Left colon (tissue), 2 donors: ENCODE measurements at places on chromosomes 3 and 15.

GRCh38 chr3:9088441-9089353, 125.4 kb upstream of the RAD18 start:
- DNase-seq: no peak

- DNase-seq: no peak
Observed at GRCh38 chr15:66164788-66165187, 88.8 kb downstream of the MEGF11 start.

GRCh38 chr15:56754772-56755370, 21.6 kb upstream of the ZNF280D start:
- DNase-seq: no peak

- no peak for DNase-seq
Observed at GRCh38 chr3:114143817-114144216, 35.0 kb downstream of the DRD3 start.

GRCh38 chr3:11096266-11097139, 57.8 kb upstream of the HRH1 start:
- peak; percentile 54 for DNase-seq

- DNase-seq: peak; percentile 27
Observed at GRCh38 chr3:141796889-141797781, 33.9 kb downstream of the GRK7 start.

- DNase-seq: no peak
Observed at GRCh38 chr3:1374471-1374870, 281.6 kb downstream of the CNTN6 start.

- DNase-seq: no peak
Observed at GRCh38 chr3:197331131-197331530, 32.7 kb upstream of the DLG1 start.

- no peak for DNase-seq
Observed at GRCh38 chr15:101406526-101407195, 82.8 kb downstream of the PCSK6 start.

DNA sequence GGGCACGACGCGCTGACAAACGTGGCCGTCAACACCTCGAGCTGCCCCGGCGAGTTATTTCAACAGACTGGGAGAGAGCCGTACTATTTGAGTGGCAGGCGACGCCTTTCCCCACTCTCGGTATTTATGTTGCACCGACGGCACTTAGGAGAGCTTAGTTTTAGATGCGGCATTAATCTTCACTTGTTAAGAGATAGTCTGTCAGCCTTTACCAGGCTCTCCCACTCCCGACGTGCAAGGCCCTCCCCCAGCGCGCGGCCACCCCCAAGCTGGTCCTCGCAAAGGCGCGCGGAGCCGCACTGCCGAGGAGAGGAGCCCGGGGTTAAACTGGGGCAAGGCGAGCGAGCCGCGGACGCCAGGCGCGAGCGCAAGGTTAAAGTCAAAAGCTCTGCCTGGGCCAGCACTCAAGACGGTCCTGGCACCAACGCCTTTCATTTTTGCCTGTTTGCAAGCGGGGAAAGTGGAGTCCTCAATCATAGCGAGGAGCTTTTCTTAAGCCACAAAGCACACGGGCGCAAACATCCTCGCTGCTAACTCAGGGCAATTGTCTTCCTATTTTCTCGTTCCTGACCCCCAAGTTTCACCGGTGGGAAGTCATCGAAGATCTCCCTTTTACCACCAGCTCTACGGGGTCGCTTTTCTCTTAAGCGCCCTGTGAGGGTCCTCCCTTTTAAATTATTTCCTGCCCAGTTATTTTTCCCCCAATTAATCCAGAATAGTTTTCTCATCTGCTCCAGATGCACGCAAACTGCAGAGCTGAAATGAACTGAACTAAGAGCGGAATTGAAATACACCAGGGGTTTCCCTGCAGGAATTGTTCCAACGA, 86.6 kb downstream of the NR2F2 start:
- no peak for DNase-seq

DNA sequence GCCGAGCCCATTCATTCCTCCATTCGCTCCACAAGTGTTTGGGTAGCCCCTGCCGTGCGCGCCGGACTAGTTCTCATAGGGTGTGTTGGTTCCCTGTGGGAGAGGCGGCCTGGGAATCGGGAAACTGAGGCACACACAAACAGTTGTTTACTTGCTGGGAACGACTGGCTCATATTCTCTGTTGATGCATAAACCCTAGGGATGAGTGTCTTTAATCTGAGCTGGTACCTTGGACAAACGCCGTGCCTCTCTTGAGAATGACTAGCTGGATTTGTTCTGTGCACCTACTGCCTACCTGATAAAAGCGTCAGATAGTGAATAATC, 737 bp downstream of the DNAJA4 start:
- DNase-seq: no peak

DNA sequence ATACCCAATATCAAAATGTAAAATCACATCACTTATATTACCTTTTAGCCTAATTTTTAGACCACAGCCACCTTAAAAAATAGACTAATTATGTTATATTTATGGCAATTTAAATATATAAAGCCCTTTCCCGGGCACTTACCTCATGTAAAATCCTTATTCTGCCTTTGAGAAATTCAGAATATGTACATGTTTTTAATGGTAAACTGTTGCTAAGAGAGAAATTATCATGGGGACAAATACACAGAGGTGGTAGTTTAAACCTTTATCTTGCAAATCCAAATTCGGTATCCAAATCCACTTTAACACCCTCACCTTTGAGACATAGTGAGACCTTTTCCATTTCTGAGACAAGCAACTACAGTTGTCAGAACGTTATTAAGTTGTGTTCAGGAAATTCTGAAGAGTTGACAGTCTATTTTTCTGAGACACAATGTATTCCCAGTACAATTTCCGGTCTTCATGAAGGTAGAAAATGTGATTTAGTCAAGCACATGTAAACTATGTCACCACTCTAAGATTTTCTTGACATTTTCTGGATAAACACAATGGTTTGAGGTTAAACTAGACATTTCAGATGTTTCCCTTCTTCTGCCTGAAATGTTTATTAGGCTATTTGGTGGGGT, 10.6 kb upstream of the VGLL3 start:
- DNase-seq: no peak

- DNase-seq: no peak
Observed at GRCh38 chr3:177742273-177742672, 545.0 kb upstream of the TBL1XR1 start.

GRCh38 chr3:186152361-186152798, 43.5 kb upstream of the ETV5 start:
- DNase-seq: no peak

GRCh38 chr3:106206146-106206545, 337.3 kb upstream of the CBLB start:
- DNase-seq: no peak

DNA sequence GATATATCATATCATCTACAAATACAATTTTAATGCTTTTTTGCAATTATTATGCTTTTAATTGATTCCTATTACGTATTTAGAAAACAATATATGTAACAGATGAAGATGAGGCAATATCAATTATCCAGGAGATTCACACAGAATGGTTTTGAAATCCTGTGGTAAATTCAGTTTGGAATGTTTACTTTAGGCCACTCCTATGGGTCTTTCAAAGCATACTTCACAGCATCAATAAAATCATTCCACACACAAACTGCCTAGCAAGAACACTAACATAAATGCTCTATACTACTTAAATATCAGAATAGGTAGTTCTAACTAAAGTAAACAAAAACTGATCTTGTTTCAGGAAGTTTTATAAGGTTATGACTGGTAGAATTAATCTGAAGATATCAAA, 90.5 kb downstream of the FAM227B start:
- DNase-seq: no peak

DNA sequence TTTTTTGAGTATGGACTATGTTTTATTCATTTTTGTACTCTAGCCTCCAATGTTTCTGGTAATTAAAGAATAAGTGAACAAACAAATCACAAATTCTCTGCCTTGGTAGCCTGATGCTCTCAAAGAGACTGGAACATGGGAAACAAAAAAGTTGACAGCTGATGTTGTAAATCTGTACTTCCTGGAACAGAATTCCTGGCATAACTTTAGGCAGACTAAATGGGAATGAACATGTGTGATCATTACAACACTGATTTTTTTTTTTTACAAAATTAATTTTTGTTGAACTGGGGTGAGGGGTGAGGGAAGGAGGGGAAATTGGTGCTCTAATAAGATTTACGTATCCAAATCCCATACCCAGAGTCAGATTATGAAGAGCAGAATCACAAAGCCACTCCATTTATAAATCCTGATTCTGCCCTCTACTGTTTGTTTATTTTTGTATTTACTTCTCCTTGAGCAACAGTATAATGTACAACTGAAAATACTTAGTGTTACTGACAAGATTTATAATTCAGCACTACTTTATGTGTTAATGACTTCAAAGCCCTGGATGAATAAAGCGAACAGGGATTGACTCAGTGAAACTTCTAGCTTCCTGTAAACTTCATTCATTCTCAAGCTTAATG, 165.0 kb downstream of the FRMD5 start:
- DNase-seq: no peak

GRCh38 chr15:90691982-90692773, 25.0 kb upstream of the BLM start:
- DNase-seq: no peak

GRCh38 chr15:43244092-43244491, 22.6 kb downstream of the TGM5 start:
- no peak for DNase-seq

DNA sequence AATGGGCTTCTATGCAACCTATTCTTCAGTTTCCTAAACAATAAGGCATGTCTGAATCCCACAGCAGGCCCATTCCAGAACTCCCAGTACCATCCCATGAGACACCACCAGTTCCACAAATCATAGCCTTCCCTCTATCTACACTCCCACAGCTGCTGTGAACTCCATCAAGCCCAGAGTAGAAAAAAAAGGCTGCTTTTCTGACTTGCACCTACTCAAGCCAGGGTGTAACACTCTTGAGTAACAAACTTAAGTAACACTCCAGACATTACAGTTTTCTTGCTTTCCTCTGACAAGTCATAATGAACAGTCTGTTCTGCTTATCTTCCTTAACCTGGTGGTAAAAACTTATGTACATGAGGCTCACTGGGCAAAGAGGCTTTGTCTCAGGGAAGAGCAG, 283.1 kb downstream of the NFKBIZ start:
- DNase-seq: no peak

- DNase-seq: no peak
Observed at GRCh38 chr15:92011611-92012367, 158.3 kb downstream of the SLCO3A1 start.

GRCh38 chr15:68415501-68416157, 16.3 kb downstream of the ITGA11 start:
- DNase-seq: no peak

- DNase-seq: peak; percentile 20
Observed at GRCh38 chr15:58038426-58039078, 27.0 kb downstream of the ALDH1A2 start.

DNA sequence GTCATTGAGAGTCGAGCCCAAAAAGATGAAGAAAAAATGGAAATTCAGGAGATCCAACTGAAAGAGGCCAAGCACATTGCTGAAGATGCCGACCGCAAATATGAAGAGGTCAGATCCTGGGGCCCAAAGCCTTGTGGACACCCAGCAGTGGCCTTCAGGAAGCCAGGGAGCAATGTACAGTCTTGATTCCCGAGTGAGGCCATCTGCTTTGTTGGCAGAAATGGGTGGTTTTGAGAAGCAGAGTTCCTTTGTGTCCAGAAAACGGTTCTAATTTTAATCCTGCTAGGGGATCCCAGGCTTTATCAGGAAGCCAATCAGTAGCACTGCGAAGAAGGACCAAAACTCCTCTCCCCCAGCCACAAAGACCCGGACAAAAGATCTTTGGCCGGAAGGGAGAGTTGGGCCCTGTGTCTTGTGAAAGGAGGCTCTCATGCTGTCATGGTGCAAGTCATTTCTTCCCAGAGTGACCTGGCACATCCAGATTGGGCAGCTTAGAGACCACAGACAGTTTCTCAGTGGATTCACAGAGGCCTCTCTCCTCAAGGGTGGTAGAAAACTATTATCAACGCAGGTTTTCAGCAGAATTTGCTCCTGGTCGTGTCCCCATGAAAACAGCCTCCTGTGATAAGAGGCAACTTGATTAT, 17.1 kb downstream of the TPM1 start:
- DNase-seq: no peak

DNA sequence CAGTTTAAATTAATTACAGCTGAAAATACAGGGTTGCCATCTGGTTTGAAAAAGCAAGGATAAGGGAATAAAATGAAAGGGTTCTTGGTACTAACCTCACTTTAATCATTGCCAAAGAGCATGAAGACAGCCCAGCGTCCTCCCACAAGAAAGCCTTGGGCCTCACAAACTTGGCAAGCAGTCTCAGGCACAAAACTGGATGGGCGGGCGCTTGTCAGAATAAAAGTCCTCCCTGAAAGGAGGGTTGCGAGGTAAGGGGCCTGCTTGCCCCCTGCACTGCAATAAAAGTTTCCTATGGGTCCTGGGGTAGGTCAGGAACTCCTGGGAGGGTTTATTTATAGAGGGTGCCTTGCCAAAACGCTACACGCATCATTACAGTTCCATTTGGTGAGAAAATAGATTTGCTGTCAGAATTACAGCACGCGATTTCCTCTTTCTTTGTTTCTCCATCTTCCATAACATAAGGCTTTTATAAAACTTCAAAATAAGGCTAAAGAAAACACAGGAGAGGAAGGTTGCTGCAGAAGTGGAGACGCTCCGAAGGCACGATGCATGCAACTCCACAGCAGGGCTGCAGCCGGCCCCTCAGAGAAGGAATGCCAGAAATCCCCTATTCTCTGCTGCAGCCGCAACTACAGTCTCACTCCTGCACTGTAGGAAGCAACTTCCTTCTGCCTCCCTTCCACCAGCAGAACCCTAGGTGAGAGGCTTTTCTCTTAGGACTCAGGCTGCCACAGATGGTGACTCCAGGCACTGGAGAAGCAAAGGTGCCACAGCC, 61.3 kb downstream of the VGLL4 start:
- peak; percentile 72 for DNase-seq

DNA sequence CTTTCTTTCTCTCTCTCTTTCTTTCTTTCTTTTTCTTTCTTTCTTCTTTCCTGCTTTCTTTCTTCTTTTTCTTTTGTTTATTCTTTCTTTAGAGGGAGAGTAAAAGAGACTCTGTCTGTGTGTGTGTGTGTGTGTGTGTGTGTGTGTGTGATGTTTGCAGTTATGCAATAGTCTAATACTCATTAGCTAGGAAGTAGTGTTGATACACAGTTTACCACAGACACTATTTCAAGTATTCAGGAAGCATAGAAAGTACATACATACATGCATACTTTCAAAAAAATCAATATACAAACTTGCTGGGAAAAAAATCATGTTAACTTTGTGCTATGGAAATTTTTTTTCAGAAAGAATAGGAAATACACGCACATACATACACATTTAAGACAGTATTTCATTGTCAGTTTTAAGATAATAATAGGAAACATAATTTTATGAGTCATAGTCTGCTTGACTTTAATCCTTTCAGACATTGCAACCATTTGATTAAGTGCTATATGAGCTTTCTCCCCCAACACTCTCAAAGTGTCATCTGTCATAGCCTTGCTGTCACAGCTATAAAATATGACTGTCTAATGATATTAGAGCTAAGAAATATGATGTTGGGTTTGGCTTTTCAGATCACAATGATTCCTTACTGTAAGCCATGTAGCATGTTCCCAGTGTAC, 74.9 kb upstream of the EPHA3 start:
- DNase-seq: no peak
